CD4-positive, alpha-beta T cell treated with Interleukin-10 for 1 hour (primary cell): ENCODE measurements at places on chromosomes 4 and X.

- no peak for DNase-seq
These were observed 132.2 kb downstream of the KLHL8 start for GRCh38 chr4:87088186-87088585.

GRCh38 chr4:183393446-183393845 lies 51.0 kb upstream of the CDKN2AIP start:
- no peak for DNase-seq

DNA sequence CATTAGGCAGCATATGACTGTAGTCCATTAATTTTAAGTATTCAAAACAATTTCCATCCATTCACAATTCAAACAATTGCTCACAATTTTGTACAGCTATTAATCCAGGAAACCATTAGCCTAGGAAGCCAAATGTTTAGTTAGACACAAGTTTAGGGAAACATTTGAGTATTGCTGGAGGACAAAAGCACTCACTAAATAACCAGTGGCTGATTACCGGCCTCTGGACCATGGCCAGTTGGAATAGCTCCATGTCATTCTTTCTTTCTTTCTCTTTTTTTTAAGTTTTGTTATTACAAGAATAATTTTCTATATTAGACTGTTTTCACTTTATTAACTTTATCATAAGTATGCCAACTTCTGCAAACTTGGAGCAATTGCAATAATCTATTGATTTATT lies 31.3 kb downstream of the TRIML2 start:
- DNase-seq, result no peak

GRCh38 chrX:17828171-17828570 lies 32.9 kb downstream of the RAI2 start:
- DNase-seq, result no peak

- DNase-seq, result no peak
These were observed 36.6 kb upstream of the MBTPS2 start for GRCh38 chrX:21802839-21803238.

- no peak for DNase-seq
These were observed 14.5 kb downstream of the CLCN4 start for GRCh38 chrX:10171249-10171648.

DNA sequence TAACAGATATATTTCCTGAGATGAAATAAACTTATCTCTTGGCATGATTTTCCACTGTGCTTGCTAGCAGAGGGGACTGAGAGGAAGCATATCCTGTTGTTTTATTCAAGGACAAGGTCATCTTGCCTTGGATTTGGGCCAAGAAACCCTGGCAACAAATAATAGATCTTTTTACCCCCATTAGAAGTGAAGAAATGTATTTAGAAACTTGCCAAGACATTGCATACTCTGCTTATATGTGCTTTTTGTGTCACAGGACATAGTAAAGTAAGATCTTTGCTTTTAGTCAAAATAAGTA lies 170.2 kb downstream of the RAPGEF2 start:
- DNase-seq, result no peak

DNA sequence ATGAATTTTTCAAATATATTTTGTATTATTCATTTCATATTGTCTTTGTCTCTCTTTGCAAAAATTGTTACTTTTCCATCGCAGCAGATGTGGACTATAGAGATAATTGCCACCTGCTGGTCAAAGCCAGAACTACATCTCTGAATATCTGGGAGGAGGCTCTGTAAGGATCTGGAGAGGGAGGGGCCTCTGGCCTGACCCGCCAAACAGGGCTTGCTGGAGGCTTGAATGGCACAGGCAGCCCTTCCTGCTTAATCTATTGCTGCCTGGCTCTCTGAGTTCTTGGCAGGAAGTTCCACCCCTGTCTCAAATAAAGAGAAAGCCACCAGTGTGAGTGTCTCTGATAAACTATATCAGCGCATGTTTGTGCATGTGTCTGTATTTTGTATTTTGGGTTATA lies 132.4 kb downstream of the ZMAT1 start:
- DNase-seq, result peak; percentile 86

DNA sequence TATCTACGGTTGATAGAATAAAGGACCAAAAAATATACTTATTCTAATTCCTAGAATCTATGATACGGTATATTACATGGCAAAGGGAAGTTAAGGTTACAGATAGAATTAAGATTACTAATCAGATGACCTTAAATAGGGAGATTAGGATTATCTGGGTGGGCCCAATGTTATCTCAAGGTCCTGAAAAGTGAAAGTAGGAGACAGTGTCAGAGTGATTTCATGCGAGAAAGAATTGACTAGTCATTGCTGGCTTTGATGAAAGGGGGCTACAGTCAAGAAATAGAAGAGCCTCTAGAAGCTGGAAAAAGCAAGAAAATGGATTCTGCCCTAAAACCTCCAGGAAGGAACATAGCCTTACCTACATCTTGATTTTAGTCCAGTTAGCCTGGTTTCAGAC lies 176.9 kb upstream of the PPP1R2C start:
- DNase-seq, result no peak

DNA sequence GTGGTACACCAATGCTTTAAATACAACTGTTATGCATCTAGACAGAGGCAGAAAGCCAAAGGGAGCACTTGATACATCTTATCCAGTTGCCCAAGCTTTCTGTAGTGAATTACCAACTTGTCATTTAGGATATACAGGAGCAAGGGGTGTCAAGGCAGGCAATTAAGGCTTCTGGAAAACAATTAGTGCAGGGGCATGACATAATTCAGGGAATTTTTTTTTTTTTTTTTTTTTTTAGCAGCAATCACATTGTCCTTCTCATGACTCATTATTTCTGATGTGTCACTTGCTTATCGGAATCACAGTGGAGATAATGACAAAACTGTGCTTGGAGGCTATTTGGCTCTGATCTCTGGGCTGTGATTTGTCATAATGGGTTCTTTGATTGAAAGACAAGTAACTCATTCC lies 259.5 kb downstream of the ARHGAP24 start:
- DNase-seq, result no peak

DNA sequence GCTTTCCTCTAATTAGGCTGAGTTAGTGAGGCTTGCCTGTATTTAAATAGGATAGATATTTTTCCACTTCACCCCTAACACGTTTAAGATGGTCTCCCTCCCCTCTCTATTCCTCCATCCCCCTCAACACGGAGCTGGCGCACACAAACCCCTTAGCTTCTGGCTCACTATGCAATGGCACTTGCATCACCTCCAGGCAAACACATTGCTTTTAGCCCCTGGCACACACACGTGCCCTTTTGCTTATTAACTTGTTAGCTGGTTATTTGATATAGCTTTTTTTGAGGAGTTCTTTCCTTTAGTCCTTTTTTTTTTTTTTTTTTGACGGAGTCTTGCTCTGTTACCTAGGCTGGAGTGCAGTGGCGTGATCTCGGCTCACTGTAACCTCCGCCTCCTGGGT lies 94.3 kb downstream of the HDAC8 start:
- no peak for DNase-seq

DNA sequence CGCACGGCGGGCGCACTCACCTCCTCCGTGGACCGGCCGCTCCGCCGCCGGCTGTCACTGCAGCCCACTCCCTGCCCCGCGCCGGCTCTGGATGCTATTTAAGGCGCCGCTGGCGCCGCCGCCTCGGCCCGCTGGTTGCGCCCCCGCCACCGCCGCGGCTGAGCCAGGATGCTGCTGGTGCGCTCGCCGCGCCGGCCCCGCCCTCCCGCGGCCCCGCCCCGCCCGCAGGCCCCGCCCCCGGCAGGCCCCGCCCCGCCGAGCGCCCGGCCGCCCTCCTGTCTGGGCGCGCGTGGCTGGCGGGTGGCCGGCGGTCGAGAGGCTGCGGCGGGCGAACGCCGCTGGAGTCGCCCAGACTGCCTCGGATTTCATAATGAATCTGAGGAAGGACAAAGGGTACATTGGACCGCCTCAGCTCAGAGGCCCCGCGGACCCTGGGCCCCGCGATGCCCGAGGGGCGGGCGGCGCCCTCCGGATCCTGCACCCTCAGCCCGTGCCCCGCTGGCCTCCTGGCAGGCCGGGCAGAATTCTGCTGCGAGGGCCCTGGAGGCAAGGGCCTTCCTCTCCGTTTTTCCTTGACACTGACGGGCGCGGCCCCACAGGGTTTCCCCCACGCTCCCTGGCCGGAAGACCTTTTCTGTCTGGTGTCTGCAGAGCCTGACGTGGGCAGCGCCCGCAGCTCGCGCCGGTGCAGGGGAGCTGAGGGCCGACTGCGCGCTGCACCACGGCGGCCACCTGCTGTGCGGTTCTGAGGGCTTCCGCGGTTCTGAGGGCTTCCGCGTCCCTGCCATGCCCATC lies at the start of gene ACSL1:
ACSL1 (minus strand) TSS at position 73 of the 795 bp plus-strand sequence. CDS start 22,454 bp downstream, outside the sequence.
- DNase-seq, result peak; percentile 86

GRCh38 chr4:127229855-127230608 lies 402.7 kb upstream of the INTU start:
- DNase-seq, result no peak

- no peak for DNase-seq
These were observed 10.6 kb downstream of the FAM9B start for GRCh38 chrX:9023293-9023692.

DNA sequence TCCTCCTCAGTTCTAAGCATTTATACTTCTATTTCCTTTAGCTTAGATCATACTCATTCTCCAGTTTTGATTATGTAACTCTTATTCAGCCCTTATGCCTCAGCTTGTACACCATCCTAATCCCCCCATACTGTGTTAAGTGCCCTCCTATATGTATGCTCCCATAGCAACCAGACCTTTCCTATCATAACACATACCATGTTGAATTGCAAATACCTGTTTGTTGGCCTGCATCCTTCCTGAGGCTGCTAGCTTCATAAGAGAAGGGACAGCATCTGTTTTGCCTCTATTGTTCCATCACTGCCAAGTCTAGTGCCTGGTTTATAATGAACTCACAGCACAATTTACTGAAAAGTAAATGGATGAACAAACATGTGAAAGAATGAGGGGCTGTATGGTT lies 443.7 kb downstream of the CENPC start:
- no peak for DNase-seq

DNA sequence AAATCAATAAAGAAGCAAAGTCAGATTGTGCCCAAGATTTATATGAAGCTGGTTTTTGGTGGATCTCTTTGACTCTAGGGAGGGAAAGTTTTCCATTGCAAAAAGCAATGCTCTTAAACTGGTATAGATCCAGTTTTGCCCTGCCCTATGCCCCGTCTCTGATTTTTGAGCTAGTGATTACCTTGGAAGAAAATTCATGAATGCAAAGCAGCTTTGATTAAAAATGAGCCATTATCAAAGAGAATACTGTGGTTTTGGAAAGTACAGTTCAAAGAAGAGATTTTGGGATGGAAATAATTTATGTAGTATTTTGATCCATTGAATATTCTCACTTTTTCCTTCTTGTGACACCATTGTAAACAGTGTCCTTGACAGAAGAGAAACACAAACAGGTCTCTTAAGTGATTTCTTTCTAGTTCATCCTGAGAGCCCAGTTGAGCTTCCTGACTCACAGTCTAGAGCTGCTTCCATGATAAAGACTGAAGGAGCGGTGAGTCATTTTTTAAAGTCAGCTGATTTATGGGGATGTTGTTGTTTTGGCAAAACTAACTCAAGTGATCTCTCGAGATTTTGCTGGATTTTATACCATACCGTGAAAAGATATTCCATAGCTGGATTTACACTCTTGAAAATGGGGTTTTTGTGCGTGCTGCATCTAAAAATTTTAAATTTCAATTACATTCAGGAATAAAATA lies 76.7 kb downstream of the AFF1 start:
- DNase-seq, result no peak

DNA sequence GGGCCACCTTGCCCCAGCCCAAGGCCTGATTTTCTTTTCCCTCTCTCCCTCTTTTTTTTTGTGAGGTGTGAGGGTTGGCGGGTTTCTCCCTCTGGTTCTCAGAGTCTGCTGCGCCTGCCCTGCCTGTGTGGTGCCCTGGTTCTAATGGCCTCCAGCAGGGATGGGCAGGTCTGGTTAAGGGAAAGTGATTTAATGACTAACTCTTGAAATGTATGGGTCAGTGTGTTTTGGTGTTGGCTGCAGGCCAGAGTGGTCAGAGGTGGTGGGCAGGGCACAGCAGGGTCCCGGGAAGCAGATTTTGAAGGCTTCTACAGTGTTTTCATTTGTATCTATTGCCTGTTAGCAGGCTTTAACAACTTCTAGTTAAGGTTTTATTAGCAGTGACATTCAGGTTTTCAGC lies 39.0 kb downstream of the JADE1 start:
- no peak for DNase-seq

- DNase-seq, result no peak
These were observed 298.7 kb upstream of the EPHA5 start for GRCh38 chr4:65968831-65969558.

DNA sequence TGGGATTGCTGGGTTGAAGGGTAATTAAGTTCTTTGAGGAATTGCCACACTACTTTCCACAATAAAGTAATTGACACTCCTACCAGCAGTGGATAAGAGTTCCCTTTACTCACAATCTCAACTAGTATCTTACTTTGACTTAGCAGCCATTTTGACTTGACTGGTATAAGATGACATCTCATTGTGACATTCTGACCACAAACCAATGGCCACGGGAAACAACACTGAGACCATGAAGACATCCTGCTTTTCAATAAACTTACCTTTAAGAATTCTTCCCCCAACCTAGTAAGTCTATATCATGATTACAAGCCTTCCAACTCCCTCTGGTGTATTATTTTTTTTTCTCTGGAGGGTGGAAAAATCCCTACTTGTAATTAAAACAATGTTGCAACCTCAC lies 66.9 kb upstream of the WDR1 start:
- DNase-seq, result no peak

DNA sequence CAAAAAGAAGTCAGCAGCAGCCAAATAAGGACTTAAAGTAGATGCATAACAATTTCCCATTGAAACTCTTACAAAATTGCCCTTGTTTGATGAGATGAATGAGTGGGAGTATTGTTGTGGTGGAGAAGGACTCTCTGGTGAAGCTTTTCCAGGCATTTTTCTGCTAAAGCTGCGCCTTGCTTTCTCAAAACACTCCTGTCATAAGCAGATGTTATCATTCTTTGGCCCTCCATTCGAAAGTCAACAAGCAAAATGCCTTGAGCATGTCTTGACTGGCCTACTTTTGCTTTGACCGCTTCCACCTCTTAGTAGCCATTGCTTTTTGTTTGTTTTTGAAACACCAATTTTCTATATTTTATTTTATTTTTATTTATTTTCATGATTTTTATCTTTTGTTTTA lies 340.9 kb upstream of the FGF13 start:
- DNase-seq, result no peak
